Adipose tissue (tissue), 3 donors: ENCODE measurements at places on chromosomes 6 and 20. TPM values are rescaled to one million over a fixed set of nuclear protein-coding genes. Genes with fewer than 3 reads are reported as not detected.

Gene TRIM38
- 3.2 TPM for polyA plus RNA-seq

Gene SLC22A1
- polyA plus RNA-seq, result 0.55 TPM

Gene STMND1
- not detected for polyA plus RNA-seq

Gene MAP3K5
- 12.3 TPM for polyA plus RNA-seq

Gene SPATA25
- polyA plus RNA-seq, result 2.7 TPM

Gene DEFB115
- not detected for polyA plus RNA-seq

Gene CPXM1
- 3.6 TPM for polyA plus RNA-seq

Gene C20orf141
- 2.0 TPM for polyA plus RNA-seq

Gene HLA-A
- polyA plus RNA-seq, result 458 TPM

Gene RIPOR2
- polyA plus RNA-seq, result 1.6 TPM

Gene BMP2
- 10.5 TPM for polyA plus RNA-seq

Gene GABRR1
- not detected for polyA plus RNA-seq

Gene ADGRF1
- polyA plus RNA-seq, result 0.22 TPM

Gene TPBG
- polyA plus RNA-seq, result 10.7 TPM
